Type B pancreatic cell (in vitro differentiated cells): ENCODE measurements at places on chromosomes 5 and 9. TPM values are rescaled to one million over a fixed set of nuclear protein-coding genes. Genes with fewer than 3 reads are reported as not detected.

DNA sequence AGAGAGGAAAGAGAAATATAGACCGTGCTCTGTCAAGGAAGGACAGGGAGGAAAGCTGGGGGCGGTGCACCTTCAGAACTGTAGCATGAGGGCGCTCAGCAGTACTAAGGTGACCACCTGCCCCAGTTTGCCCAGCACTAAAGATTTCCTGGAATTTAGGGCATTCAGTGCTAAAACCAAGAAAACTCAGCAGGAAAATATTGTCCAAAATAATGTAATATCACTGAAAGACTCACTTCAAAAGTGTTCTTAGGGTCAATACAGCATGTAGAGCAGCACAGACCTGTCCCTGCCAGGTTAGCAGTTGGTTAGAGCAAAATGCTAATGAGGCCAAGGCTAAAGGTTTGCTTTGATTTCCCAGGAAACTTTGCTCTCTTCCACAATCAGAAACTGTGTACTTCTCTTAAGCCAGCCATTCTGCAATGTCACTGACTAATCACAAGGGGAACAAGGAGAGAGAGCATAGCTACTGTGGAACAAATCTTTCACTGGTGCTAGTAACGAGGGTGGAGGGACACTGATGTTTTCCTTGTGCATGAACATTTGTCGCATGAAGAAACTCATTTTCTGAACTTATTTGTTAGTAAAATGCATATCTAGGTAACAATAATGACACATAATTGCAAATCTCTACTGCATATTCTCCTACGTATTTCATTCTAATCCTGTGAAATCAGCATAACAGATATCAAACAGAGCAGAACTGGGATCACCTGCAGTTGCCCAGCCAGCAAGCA, 53.0 kb upstream of the GRAMD2B start:
- no peaks in the 10 kb centered on the region for H3K27me3 ChIP-seq
- no peak for DNase-seq
- H3K4me1 ChIP-seq: peaks cover 28% of the 10 kb centered on the region
- H3K36me3 ChIP-seq: no peaks in the 10 kb centered on the region
- H3K4me3 ChIP-seq: peak overlapping the region; percentile 83
- peak overlapping the region; percentile 75 for H3K27ac ChIP-seq

Gene CARD9
- 2.0 and 2.6 TPM in 2 replicates for total RNA-seq

DNA sequence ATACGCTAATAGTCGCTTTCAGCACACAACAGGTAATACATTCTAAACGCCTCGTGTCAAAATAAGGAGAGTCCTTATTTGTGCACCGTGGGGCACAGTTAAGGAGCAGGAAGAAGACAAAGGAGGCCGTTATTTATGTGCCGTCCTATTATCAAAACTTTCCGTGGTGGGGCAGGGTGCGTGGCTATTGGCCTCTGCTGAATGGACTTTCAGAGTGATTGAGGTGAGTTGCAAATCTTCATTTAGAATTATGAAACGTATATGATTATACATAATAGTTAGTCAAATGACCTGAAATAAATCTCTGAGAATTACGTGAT, 833 bp downstream of the C5orf24 start:
- peak overlapping the region; percentile 95 for H3K27ac ChIP-seq
- H3K4me3 ChIP-seq: peak overlapping the region; percentile 90
- H3K4me1 ChIP-seq: peaks cover 23% of the 10 kb centered on the region

DNA sequence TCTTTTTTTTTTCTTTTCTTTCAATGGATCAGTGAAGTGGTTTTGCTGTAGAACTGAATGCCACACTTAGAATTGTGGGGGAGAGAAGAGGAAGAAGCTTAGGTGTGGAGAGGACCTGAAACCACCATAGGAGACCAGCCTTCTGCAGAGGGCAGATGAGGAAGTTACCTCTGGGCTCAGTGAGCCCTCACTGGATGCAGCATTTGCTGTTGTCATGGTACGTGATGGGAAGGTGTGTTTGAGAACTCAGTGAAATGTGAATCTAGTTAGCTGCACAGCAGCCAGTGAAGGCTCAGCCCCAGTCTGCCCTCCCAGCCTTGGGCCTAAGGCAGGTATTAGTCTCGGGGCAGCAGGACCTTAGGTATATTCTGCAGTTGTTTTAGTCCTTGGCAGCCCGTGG, 17.5 kb downstream of the CYFIP2 start:
- no peak overlapping the region for H3K4me3 ChIP-seq
- no peaks in the 10 kb centered on the region for H3K27me3 ChIP-seq
- peaks cover 8% of the 10 kb centered on the region for H3K36me3 ChIP-seq

Gene DAB2
- 24.2 and 91.6 TPM in 2 replicates for total RNA-seq

Gene ANKS6
- 25.2 and 32.2 TPM in 2 replicates for total RNA-seq

Gene ATP10B
- total RNA-seq: 4.0 and 4.6 TPM in 2 replicates

DNA sequence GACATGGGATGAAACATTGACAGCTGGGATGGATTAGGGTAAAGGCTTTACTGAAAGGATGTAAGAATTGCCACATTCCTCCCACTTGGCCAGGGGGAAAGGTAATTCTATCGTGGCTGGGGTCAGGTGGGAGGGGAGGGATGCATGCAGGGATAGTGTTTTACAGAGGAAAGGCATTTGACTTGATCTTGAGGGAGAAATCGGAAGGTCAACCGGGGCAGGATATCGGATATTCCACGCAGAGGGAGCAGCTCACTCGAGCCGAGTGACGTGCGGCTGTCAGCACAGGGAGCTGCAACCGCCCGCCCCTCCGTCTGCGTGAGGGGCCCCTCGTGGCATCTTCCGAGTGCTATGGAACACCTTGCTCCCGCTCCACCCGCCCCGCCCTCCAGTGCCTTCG, 63.4 kb upstream of the ADAMTS2 start:
- peak; percentile 62 for DNase-seq
- H3K4me1 ChIP-seq: peaks cover 10% of the 10 kb centered on the region
- no peak overlapping the region for H3K27ac ChIP-seq

DNA sequence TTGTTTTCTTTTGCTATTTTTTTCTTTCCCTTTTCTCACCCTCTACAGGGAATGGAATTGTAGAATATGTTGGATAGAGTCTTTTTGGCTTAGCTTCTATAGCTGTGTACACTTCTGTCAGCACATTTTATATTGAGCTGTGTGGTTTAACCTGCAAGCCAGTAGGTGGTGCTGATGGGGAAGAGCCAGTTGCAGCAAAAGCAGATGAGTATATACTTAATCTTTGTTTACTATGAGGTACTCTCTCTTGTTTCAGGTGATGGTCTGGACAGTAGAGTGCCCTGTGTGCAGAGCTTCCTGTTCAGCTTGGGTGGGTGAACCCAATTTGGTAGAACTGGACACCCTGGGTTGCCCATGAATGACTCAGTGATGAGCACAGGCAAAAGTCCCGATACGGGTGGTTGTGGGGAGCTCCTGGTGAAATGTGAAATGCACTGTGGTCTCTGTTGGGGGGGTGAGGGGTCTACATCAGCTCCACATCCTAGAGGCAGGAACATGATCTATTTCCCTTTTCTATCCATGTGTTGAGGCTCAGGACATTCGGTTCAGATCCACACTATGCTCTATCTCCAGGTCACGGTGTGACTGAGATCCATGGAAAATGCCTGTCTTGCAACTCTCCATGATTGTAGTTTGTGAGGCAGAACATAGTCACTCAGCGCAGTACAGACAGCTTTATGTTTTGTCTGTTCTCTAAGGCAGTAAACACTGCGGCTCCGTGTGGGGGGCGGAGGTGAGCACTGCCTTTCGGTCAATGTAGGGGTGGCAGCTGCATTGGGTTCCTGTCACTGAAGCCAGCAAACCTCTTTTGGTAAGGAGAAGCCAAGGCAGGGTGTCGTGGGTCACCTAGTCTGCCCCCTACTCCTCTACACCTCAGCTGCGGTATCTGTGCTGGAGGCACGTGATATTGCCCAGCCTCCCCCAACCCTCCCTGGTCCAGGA, 353.2 kb downstream of the PRR16 start:
- no peaks in the 10 kb centered on the region for H3K36me3 ChIP-seq
- no peak for DNase-seq
- no peak overlapping the region for H3K4me3 ChIP-seq
- no peaks in the 10 kb centered on the region for H3K27me3 ChIP-seq
- no peaks in the 10 kb centered on the region for H3K4me1 ChIP-seq
- H3K27ac ChIP-seq: no peak overlapping the region

Gene ARL10
- 12.4 and 23.4 TPM in 2 replicates for total RNA-seq

DNA sequence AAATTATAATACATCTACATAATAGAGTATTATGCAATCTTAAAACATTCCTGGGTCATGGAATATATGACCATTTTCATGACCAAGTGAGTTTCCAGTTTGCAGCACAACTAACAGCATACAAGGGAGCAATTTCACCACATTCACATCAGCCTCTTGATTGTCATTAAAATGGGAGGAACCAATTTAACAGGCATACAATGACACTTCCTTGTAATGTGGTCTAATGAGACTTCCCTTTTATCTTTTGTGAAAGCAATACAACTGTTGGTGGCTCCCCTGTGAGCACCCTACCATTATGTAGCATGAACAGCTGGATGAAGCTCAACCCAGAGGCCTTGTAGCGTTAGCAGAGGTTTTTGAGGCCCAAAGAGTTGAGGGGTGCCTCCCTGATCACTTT, 13.6 kb upstream of the TMOD1 start:
- no peaks in the 10 kb centered on the region for H3K4me1 ChIP-seq
- H3K27ac ChIP-seq: no peak overlapping the region
- no peak for DNase-seq
- no peaks in the 10 kb centered on the region for H3K27me3 ChIP-seq
- H3K36me3 ChIP-seq: peaks cover 3% of the 10 kb centered on the region

GRCh38 chr9:95607507-95607906, 90.7 kb upstream of the PTCH1 start:
- no peaks in the 10 kb centered on the region for H3K27me3 ChIP-seq
- no peak overlapping the region for H3K4me3 ChIP-seq
- H3K27ac ChIP-seq: peak overlapping the region; percentile 43
- peaks cover 33% of the 10 kb centered on the region for H3K4me1 ChIP-seq
- DNase-seq: no peak
- no peaks in the 10 kb centered on the region for H3K36me3 ChIP-seq

DNA sequence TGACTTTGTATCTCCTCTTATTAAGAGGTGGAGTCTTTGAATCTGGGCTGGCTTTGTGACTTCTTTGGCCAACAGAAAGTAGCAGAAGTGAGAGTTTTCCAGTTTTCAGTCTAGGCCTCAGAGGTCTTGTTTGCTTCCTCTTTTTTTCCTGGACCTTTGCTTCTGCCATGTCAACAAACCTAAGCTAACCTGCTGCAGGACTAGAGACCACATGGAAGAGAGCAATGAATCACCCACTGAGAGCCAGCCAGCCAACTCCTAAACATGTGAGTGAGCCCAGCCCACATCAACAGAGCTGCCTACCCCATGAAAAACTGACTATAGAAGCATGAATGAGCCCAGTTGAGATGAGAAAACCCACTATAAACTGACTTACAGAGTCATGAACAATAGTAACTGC, 29.9 kb downstream of the MRPL22 start:
- peaks cover 8% of the 10 kb centered on the region for H3K36me3 ChIP-seq
- no peak overlapping the region for H3K4me3 ChIP-seq
- no peak overlapping the region for H3K27ac ChIP-seq
- H3K27me3 ChIP-seq: no peaks in the 10 kb centered on the region
- no peak for DNase-seq

Gene HK3
- 0.77 TPM in 1 of 2 replicates, not detected in the other for total RNA-seq

Gene RELL2
- 6.9 and 8.1 TPM in 2 replicates for total RNA-seq
